ENCODE measurements at places on chromosomes 16 and 17. TPM values are rescaled to one million over a fixed set of nuclear protein-coding genes. Genes with fewer than 3 reads are reported as not detected.

- DNase-seq: no peak
Measured at GRCh38 chr16:50195276-50195675, 42.2 kb downstream of the TENT4B start.

- no peak for DNase-seq
Measured at GRCh38 chr17:58089111-58089510, 5.9 kb downstream of the DYNLL2 start.

Gene AATK
- 4.1 TPM for total RNA-seq

Gene LRRC46
- total RNA-seq: 2.0 TPM

Gene KRTAP17-1
- not detected for total RNA-seq
